Stimulated activated CD8-positive, alpha-beta memory T cell treated with anti-CD3 and anti-CD28 coated beads, Interleukin-2, amount 100 ng/mL, for 1 hour (primary cell): ENCODE measurements at places on chromosomes 6 and 20.

- no peak for DNase-seq
Observed at GRCh38 chr20:33211817-33212424, 5.2 kb upstream of the BPIFA3 start.

DNA sequence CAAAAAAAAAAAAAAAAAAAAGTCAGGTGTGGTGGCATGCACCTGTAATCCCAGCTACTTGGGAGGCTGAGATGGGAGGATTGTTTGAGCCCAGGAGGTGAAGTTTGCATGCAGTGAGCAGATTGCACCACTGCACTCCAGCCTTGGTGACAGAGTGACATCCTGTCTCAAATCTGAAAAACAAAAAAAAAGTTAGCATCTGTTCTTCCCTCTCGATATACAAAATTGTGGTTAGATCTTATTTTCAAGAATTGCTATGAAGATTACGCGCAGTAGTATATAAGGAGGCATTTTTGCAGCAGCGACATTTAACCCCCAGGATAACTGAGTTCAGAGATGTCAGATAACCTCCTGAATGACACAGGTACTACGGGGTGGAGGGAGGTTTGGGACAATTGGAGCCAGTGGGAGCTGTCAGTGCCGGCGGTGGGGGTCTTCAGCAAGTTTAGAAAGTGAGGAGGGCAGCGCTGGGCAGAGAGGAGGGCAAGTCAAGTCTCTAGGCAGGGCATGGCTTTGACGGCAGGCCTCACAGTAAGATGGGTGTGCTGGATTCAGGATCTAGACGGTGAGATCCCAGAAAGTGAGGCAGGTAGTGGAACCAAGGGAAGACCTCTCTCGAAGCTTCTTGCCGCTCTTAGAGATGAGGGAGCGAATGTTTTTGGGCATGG, 26.2 kb upstream of the MRPS18A start:
- no peak for DNase-seq

DNA sequence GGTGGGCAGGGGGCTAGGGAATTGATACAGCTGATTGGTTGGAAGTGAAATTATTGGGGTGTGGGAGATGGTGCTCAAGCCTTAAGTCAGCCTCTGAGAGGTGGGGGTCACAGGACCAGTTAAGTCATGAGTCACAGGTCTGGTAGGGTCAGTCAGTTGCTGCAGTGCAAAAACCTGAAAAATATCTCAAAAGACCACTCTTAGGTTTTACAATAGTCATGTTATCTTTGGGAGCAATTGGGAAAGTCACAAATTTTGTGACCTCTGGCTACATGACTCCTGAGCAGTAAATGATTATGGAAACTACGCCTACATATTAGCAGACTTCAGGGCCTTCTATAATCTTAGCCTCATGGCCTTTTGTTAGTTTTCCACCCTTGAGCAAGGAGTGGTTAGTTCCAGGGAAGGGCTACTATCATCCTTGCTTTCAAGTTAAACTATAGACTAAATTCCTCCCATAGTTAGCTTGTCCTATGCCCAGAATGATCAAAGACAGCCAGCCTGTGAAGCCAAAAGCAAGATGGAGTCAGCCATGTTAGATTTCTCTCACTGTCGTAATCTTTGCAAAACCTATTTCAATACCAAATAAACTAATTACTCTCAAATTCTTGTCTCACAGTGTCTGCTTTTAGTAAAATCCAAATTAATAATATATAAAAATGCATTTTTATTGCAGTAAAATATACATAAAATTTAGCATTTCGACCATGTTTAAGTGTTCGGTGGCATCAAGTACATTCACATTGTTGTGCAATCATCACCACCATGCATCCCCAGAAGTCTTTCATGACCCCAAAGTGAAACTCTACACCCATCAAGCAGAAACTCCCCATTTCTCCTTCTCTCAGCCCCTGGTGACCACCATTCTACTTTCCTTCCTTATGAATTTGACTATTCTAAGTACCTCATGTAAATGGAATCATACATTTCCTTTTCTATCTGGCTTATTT, 60.9 kb upstream of the CD2AP start:
- no peak for DNase-seq

DNA sequence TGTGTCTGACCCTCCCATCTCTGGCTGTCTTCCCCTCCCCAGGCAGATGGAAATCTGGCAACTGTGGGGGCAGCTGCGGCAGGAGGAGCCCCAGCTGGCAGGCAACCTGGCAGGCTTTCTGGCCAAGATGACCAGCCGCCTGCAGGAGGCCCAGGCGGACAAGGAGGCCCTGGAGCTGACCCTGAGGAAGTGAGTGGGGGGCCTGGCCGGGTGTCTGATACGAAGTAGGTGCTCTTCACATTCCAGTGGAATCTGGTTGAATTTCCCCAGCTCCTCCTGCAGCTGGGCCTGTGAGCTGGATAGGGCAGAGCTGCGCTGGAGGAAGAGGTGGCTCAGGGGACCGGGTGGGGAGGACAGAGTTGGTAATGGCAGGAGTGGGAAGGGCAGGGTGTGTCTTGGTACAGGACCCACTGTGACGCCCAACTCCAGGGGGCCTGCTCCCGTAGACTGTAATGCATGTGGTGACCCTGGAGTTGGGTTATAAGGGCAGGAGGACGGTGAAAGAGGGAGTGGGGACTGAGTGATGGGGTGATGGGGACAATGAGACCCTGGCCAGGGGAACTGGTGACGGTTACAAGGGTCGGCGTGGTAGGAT, 19.7 kb downstream of the RAB44 start:
- no peak for DNase-seq

- DNase-seq = no peak
Observed at GRCh38 chr6:118865100-118865391, 28.9 kb upstream of the ASF1A start.

GRCh38 chr20:33570743-33571142, 80.8 kb downstream of the CBFA2T2 start:
- DNase-seq = no peak

DNA sequence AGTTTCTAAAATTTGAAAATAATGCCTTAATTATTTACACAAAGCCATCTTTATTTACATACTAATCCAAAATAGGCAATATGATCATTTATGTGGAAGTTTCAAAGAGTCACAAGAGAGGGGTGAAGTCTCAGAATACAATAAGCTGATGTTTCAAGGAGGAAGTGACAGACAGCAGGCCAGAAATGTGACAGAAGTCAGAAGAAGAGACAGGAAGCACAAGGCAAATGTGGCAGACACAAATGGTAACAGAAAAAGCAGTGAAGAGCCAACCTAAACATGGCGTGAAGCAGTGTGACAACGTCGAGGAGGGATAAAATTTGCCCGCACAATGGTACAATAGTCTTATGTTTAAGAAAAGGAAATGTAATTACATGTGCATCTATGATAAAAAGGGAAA, 59.8 kb downstream of the SHPRH start:
- DNase-seq = no peak

DNA sequence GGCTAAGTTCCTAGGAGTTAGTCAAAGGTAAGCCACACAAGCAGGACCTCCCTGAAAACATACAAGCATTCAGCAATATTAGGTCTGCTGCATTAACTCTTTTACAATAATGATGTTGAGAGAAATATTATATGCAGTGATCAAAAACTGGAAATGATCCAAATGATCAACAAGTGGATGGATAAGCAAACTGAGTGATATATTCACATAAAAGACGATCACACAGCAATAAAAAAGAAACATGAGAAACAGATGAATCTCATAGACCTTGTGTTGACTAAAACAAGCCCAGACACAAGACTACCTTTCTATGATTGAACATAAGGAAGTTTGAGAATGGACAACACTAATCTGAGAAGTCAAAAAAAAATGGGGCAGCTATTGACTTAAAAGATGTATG, 39.9 kb downstream of the LMBRD1 start:
- DNase-seq = no peak

DNA sequence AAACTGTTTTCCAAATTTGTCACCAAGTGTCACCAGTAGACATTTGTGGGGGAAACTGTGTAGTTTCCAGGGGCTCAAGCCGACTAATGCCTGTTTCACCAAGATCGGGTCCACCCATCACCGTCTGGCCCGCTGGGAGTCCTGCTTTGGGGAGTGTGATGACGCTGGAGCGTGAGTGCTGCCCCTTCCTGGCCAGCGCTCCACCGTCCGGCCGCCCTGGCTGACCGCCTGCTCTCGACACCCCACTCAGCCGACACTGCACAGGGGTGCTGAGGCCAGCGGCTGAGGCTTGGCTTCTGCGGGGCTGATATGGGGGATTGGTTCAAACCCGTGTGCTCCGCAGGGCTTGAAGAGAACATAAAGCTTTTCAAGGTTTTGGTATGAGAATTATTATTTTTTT, 160.1 kb downstream of the SMOC2 start:
- no peak for DNase-seq

GRCh38 chr6:166341977-166342348, 382 bp downstream of the SFT2D1 start:
- no peak for DNase-seq

DNA sequence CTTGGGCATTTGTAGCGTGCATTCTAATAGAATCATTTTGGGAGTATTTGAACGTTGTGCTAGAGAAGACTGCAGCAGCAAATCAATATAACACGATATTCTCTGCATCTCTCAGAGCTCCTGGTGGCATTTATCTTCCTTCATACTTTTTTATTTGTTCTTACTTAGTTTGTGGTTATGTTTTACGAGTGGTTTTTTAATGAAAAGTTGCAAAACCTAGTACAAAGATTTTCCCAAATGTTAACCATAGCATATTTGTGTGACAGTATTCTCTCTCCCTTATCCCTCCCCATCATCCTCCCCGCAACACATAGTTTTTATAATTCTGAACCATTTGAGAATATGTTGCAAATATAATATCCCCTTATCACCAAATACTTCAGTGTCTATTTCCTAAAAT, 50.4 kb downstream of the JARID2 start:
- no peak for DNase-seq

DNA sequence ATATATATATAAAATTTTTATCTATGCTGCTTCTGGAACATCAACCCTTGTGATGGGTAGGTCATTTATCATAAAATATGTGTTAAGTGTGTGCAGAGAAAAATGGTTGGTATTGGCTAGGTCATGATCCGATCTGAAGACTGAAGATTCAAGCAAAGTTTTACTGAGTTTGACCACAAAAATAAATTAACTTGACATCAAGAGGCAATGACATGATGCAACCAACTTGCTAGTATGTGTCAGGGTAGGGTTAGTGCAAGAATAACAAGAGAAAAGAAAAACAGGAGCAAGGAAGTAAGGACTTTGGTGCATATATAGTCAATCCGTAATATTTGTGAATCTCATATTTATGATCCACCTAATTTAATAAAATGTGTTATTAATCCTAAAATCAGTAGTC, 1202.0 kb upstream of the ADGRB3 start:
- DNase-seq = no peak

DNA sequence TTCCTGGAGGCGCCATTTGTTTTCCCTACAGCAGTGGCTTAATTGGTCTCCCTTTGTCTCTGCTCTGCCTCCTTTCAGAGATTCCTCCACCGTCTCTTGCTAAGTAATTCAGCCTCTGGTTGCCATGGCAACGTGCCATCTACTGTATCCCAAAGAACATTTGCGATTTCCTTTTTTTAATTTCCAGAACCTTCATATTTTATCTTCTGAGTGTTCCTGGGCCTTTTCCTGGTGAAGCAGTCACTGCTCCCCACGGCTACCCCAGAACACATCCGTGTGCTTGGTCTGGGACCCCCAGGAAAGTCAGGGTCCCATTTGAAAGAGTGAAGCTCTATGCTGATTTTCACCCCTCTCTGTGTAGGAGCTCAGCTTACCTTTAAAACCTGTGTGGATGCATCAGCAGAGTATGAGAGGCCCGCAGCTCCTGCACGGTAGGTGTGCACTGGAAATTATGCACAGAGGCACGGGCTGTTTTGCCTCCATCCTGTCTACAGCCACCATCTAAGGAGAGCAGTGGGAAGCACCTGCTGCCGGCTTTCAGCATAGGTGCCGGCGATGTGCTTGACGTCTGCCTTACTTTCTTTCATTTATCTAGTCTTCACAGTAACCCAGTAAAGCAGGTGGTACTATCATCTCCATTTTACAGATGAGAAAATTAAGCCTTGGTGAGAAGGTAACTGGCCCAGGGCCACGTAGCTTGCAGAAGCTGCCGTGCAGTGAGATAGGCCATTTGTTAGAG, 122.8 kb downstream of the SYCP2 start:
- DNase-seq = no peak

DNA sequence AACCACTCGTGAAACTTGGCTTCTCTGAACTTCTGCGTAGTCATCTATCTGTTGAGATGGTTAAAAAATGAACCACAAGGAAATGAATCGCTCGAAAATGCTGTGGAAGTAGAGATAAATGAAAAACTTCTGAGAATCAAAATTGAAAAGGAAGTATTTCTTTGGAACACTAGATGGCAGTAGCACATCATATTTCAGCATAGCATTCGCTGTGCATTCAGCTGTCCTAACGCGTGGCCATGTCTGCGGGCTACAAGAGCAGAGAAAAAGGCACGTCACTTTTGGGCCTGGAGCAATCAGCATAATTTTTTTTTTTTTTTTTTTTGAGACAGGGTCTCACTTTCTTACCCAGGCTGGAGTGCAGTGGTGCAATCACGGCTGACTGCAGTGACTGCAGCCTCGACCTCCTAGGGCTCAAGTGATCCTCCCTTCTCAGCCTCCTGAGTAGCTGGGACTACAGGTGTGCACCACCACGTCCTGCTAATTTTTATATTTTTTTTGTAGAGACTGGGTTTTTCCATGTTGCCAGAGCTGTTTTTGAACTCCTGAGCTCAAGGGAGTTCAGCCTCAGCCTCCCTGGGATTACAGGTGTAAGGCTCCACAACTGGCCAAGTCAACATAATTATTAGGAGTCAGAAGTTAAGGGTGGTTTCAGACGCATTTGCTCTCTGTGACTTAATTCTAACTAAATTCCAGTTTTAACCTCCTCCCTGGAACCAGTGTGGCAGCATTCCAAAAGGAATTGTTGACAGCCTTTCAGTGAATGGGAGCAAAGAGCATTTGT, 8.8 kb upstream of the PERP start:
- DNase-seq = peak; percentile 19

GRCh38 chr20:8547035-8547650, 415.1 kb downstream of the PLCB1 start:
- DNase-seq = no peak

GRCh38 chr6:166552600-166552999, 33.9 kb downstream of the RAMACL start:
- no peak for DNase-seq
